ENCODE measurements at places on chromosomes 6 and 20.
A peak's percentile ranks its signal among the peaks of the same experiment; 100 is the strongest.

DNA sequence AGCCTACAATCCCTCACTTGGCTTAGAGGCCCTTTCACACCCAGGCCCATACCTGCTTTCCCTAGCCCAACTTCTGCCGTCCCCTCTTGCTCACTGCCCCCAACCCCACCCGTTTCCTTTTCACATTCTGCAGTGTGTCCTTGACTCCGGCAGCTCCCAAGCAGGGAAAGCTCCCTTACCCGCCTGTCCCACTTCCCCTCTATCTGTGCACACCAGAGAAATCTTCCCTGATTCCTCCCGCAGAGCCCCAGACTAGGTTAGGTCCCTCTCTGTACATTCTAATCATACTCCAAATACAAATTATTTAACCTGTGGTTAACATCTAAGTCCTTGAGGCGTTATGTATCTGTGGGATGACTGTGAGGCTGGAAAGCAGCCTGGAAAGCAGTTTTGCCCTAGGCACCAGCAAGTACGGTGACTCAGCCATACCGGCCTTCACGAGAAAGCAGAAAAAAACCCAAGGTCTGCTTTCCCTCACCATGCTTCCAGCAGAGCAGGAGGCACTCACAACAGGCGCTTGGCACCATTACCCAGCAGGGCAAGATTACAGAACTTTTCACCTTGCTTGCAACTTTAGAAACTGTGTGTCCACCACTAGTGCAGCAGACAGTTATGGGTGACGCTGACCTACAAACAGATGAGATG lies 22.3 kb downstream of the ELOVL5 start:
- no peak overlapping the region for H3K4me3 ChIP-seq
- H3K4me1 ChIP-seq = peaks cover 30% of the 10 kb centered on the region
- peak overlapping the region; percentile 83 for H3K27ac ChIP-seq
- no peak for DNase-seq
- H3K27me3 ChIP-seq = no peaks in the 10 kb centered on the region

DNA sequence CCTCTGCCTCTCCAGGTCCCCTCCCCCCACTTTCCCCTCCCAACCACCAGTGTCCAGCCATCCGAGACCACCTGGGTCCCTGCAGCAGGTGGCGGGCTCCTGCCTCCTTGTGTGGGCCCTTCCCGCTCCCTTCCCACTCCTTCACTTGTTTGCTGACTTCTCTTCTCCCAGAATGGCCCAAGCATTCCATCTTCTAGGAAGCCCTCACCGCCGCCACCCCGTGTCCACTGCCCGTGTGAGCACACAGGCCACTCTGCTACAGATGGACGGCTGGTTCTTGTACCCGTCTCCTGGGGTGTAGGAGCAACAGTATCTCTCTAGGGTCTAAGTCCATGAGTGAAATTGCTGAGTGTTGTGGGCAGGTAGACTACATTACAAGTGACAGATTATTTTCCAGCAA lies 15.0 kb downstream of the BPHL start:
- no peaks in the 10 kb centered on the region for H3K36me3 ChIP-seq
- no peak for DNase-seq
- H3K27me3 ChIP-seq = no peaks in the 10 kb centered on the region
- H3K27ac ChIP-seq = no peak overlapping the region
- H3K4me3 ChIP-seq = no peak overlapping the region

DNA sequence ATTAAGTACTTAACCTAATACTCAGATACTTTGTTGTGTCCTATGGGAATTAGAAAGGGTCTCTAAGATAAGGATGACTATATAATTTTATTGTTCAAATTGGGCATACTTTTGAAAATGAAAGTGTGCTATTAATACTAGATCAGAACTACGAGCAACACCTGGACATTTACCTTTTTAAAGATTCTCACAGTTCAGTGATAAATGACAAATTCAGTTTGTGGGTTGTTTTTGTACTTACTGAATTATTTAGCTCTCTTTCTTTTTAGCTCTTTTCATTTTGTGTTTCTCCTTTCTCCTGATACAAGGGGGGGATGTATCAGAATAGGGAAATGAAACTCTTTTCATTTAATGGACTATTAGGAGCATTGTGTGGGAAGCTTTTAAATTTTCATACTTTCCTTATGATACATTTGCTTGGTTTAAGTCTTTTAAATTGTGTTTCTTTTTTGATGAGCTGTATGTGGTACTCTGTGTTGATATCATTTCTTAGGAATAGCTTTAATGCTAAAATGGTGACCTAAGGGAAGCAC lies 47.5 kb downstream of the PHF3 start:
- no peak for DNase-seq
- peaks cover 4% of the 10 kb centered on the region for H3K4me1 ChIP-seq
- H3K27me3 ChIP-seq = no peaks in the 10 kb centered on the region
- no peaks in the 10 kb centered on the region for H3K36me3 ChIP-seq

DNA sequence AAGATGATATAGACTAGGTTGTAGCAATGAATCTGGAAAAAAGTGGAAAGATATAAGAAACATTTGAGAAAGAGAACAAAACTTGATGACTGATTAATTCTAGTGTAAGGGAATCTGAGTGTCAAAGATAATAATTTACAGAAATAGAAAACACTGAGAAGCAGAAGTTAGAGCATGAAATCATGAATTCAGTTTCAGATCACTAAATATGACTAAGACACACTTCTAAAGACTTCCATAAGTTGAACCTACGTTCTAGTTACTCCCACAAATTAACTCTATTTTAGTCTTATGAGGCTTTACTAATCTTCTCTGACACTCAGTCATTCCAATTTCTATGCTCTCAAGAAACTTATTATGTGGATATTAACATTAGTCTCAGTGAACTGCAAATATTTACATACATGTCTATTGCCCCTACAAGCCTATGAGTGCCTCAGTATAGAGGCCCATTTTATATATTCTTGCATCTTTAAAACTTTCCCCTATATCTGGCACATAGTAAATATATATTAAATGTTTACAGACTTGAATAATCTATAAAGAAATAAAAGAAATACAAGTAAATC lies 30.4 kb downstream of the IBTK start:
- H3K4me3 ChIP-seq = no peak overlapping the region
- no peak overlapping the region for H3K27ac ChIP-seq
- H3K4me1 ChIP-seq = no peaks in the 10 kb centered on the region
- DNase-seq = no peak
- H3K27me3 ChIP-seq = no peaks in the 10 kb centered on the region

DNA sequence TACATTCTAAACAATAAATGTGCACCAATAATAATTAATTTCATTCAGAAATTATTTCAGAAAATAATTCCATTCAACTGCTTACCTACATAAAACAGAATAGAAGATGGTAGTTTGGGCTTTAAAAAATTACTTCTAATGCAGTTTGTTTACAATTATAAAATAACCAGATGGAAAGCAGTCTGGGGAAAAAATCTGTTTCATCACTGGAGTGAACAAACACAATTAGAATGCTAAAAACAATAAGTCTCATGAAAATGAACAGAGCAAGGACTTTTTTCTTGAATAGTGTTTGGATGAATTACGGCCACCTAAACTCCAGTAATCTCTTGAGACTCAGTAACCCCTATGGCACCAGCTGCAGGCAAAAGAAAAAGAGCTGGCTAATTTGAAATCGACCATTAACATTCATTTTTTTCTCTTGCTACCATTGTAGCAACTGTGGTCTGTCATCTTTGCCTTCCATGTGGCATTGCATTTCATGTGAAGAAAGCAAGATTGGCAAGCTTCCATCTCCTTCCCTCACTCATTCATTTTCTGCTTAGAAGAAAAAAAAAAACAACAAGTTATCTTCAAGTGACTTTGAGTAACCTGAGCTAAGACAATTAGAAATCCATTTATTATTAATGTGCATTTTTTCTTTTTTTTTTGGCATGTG lies 88.4 kb upstream of the CEP85L start:
- H3K4me3 ChIP-seq = no peak overlapping the region
- DNase-seq = no peak
- H3K27me3 ChIP-seq = no peaks in the 10 kb centered on the region
- H3K27ac ChIP-seq = no peak overlapping the region
- H3K4me1 ChIP-seq = no peaks in the 10 kb centered on the region
- no peaks in the 10 kb centered on the region for H3K36me3 ChIP-seq

DNA sequence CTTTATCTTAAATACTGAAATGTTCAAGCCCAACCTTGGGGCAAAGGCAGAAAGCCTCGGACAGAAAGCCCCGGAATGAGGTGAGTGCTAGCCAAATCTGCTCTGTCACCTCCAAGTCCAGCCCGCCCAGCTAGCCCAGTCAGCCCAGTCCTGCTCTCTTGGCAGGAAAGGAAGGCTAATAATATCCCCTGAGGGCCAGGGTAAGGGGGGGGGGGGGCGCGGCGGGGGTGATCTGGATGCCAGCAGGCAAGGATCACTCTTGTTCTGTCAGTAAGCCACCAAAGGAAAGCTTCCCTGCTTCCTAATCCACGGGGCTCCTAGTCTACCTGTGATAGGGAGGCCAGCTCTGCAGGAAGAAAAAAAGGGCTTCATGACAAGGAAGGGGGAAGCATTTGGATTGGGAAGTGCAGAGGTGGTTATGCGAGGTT lies 1.1 kb downstream of the NDRG3 start:
- peaks cover 15% of the 10 kb centered on the region for H3K4me1 ChIP-seq
- H3K4me3 ChIP-seq = peak overlapping the region; percentile 91
- no peaks in the 10 kb centered on the region for H3K27me3 ChIP-seq
- peak overlapping the region; percentile 82 for H3K27ac ChIP-seq
- no peaks in the 10 kb centered on the region for H3K36me3 ChIP-seq
- no peak for DNase-seq

- no peak for DNase-seq
- H3K27me3 ChIP-seq = no peaks in the 10 kb centered on the region
- H3K27ac ChIP-seq = peak overlapping the region; percentile 23
- no peaks in the 10 kb centered on the region for H3K36me3 ChIP-seq
Observed at GRCh38 chr20:19903168-19903811, 113.9 kb upstream of the NAA20 start.

DNA sequence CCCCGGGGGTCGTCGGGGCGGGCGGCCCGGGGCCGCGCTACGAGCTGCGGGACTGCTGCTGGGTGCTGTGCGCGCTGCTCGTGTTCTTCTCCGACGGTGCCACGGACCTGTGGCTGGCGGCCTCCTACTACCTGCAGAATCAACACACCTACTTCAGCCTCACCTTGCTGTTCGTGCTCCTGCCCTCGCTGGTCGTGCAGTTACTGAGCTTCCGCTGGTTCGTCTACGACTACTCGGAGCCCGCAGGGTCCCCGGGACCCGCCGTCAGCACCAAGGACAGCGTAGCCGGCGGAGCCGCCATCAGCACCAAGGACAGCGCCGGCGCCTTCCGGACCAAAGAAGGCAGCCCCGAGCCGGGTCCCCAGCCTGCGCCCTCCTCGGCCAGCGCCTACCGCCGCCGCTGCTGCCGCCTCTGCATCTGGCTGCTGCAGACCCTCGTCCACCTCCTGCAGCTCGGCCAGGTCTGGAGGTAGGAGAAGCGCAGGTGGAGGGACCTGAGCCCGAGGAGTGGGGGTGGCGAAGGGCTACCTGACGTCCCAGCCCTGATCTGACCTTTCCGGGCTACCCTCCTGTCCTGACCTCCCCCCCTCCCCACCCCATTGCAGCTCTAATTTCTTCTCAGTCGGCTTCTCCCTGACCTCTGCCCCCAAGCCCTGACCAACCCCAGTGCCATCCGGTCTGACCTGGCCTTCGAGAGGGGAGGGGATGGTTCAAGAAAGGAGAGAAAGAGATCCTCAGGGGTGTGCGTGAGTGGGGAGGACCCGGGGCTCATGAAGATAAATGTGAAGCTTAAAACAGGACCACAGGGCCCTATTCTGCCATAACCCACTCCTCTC lies 558 bp downstream of the XKR7 start:
- no peak overlapping the region for H3K27ac ChIP-seq
- no peak overlapping the region for H3K4me3 ChIP-seq
- H3K4me1 ChIP-seq = no peaks in the 10 kb centered on the region

- no peaks in the 10 kb centered on the region for H3K36me3 ChIP-seq
- no peaks in the 10 kb centered on the region for H3K4me1 ChIP-seq
- no peak overlapping the region for H3K27ac ChIP-seq
- no peaks in the 10 kb centered on the region for H3K27me3 ChIP-seq
- H3K4me3 ChIP-seq = no peak overlapping the region
Observed at GRCh38 chr6:15596186-15596896, 66.5 kb downstream of the DTNBP1 start.

DNA sequence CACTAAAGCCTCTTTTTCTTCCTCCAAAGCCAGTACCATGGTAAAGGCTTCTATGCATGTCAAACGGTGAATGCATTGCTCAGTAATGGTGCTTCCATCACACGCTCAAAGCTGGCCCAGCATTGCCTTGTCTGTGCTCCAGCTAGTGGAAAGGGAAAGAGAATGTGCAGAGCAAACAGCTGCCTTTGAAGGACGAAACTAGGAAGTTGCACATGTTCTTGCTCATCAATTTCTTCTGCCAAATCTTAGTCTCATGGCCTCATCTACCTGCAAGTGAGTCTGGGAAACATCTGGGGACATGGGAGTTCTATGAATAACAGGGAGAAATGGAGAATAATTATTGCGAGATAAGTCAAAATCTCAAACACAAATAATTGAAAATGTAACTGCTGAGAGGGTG lies 216.5 kb upstream of the SSTR4 start:
- H3K36me3 ChIP-seq = no peaks in the 10 kb centered on the region
- no peak overlapping the region for H3K27ac ChIP-seq
- no peak for DNase-seq
- no peaks in the 10 kb centered on the region for H3K4me1 ChIP-seq

- DNase-seq = no peak
- H3K4me3 ChIP-seq = no peak overlapping the region
- H3K36me3 ChIP-seq = no peaks in the 10 kb centered on the region
- H3K27me3 ChIP-seq = no peaks in the 10 kb centered on the region
Observed at GRCh38 chr6:158347335-158347734, 35.1 kb downstream of the TULP4 start.

GRCh38 chr6:11223286-11223864 lies 9.1 kb downstream of the NEDD9 start:
- no peaks in the 10 kb centered on the region for H3K36me3 ChIP-seq
- H3K27me3 ChIP-seq = no peaks in the 10 kb centered on the region
- peak overlapping the region; percentile 18 for H3K27ac ChIP-seq
- no peak for DNase-seq
- peaks cover 19% of the 10 kb centered on the region for H3K4me1 ChIP-seq
- no peak overlapping the region for H3K4me3 ChIP-seq

GRCh38 chr20:20663841-20664240 lies 48.6 kb downstream of the RALGAPA2 start:
- H3K4me1 ChIP-seq = peaks cover 6% of the 10 kb centered on the region
- DNase-seq = no peak
- no peaks in the 10 kb centered on the region for H3K27me3 ChIP-seq
- no peak overlapping the region for H3K27ac ChIP-seq
- no peak overlapping the region for H3K4me3 ChIP-seq
- no peaks in the 10 kb centered on the region for H3K36me3 ChIP-seq

Data from esophagus squamous epithelium (tissue), 5 donors.